ENCODE measurements at places on chromosomes 7 and 10.

GRCh38 chr10:122544493-122544892 lies 16.1 kb upstream of the DMBT1 start:
- DNase-seq, result no peak

- DNase-seq, result peak; percentile 23
These were observed 151.5 kb downstream of the RNF216 start for GRCh38 chr7:5629941-5630340.

DNA sequence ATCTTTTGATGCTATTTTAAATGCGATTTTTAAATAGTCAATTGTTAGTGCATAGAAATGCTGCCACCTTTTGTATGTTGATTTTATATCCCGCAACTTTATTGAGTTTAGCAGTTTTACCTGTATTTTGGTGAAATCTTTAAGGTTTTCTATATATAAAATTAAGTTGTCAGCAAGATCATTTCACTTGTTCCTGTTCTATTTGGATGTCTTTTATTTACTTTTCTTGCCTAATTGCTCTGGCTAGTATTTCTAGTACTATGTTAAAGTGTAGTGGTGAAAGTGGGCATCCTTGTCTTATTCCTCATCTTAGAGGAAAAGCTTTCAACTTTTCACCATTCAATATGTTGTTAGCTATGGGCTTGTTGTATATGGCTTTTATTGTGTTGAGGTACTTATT lies 813.3 kb upstream of the CELF2 start:
- no peak for DNase-seq

DNA sequence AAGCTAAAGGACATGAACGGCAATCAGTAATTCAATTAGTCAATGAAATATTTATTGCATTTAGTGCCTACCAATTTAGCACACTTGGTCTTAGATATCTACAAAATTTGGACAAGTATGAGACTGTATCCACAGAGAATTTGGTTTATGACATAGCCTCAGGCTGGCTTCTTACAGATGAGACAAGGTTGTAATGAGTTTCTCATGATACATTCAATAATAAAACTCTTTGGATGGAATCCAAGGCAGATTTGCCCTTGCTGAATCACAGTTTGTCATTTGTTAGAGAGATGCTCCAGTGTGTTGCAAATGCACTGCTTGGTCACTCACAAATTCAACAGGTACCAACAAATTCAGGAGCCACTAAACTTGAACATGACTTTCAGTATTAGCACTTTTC lies 162.5 kb downstream of the GPR37 start:
- DNase-seq, result no peak

GRCh38 chr7:35723011-35723410 lies 28.1 kb upstream of the HERPUD2 start:
- DNase-seq, result peak; percentile 27

- no peak for DNase-seq
These were observed 40.1 kb downstream of the RNF133 start for GRCh38 chr7:122658856-122659255.

- no peak for DNase-seq
These were observed 274.7 kb upstream of the MTPN start for GRCh38 chr7:136251826-136252225.

- no peak for DNase-seq
These were observed 39.5 kb downstream of the XRCC2 start for GRCh38 chr7:152636441-152636840.

DNA sequence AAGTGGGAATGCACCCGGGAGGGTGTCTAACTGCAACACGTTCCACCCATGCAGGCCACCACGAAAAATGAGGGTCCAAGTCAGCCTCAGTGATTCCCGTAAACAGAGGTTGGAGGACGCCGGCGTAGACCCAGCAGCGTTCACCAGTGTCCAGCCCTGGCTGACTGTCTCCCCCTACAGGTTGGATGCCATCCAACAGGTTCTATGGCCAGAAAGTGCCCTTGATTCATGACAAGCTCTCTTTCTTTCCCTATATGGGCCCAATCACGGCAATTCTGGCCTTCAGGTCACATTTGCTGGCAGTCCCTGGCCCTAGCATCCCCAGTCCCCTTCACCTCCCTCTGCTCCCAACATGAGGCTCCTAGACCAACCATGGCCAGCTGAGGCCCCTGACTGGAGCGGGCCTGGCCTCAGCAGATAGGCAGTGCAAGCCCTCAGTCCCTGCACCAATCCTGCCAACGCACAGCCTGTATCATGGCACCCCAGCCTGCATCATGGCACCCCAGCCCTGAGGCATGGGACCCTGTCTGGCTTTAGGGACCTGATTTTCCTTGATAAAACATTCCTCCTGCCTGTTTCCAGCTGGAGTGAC lies 227.4 kb downstream of the GRID1 start:
- no peak for DNase-seq

DNA sequence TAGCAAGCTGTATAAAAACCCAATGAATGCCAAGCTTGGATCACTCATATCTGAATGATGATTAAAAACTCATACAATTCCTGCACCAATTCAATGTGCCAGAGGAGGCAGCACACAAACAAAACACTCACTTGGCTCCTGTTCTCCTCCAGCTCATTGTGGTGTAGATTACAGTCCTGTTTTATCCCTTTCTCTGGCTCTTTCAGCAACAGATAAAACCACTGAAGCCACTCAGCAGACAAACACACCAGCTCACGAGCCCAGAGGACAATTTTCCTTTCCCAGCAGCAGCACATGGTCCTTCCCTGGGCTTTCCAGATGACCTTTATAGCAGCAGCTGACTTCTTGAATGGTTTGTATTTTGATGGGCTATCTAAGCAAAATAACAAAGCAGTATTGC lies 107.3 kb upstream of the STARD3NL start:
- DNase-seq, result no peak

DNA sequence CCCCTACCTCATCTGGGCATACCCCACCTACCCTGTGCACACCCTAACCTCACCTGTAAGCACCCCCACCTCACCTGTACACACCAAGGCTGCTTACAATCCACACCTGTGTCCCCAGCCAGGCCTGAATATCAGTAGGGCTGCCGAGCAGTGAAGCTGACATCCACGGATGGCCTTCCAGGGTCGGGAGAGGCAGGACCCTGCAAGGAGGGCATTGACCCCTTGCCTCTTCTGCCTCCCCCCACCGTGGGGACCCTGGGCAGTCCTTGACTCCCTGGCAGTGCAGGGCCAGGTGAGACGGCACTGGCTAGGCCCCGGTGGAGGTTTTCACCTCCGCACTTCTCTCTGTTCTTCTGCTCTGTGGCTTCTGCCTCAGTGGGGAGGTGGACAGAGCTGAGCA lies 37.6 kb upstream of the ELFN1 start:
- DNase-seq, result no peak

DNA sequence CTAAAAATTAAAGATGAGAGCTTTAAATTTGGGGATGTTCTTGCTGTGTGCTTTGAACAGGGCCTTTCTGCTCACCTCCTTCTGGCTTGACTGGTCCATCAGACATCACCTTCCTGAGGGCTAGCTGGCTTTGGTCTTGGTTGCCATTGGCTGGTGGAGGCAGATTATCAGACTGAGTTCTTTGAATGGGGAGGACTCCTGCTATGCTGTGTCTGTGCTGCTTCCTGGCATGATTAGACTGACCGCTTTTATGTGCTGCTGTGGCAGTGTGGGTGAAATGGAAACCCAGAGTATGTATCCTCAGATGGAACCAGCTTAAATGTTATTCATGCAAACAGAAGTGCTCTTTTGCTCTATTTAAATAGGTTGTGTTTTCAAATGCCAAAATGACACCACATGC lies 341.6 kb downstream of the PCLO start:
- no peak for DNase-seq

DNA sequence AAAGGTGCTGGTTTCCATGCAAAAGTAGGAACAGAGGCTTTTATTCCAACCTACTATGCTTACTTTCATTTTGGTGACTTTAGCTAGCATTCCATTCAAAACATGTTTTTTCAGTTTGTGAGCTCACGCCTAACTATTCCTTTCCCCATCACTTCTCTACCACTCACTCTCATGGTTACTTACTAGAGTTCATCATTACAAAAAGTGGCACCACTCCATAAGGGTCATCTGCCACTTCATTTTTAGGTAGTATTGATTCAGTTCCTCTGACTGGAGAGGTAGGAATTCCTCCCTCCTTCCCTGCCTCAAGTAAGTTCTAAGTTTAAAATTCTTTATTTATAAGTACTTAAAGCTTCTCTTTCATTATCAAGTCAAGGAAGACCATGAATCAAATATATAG lies 543.1 kb downstream of the HTR7 start:
- DNase-seq, result no peak

GRCh38 chr7:128385988-128386925 lies 23.5 kb downstream of the IMPDH1 start:
- DNase-seq, result no peak

DNA sequence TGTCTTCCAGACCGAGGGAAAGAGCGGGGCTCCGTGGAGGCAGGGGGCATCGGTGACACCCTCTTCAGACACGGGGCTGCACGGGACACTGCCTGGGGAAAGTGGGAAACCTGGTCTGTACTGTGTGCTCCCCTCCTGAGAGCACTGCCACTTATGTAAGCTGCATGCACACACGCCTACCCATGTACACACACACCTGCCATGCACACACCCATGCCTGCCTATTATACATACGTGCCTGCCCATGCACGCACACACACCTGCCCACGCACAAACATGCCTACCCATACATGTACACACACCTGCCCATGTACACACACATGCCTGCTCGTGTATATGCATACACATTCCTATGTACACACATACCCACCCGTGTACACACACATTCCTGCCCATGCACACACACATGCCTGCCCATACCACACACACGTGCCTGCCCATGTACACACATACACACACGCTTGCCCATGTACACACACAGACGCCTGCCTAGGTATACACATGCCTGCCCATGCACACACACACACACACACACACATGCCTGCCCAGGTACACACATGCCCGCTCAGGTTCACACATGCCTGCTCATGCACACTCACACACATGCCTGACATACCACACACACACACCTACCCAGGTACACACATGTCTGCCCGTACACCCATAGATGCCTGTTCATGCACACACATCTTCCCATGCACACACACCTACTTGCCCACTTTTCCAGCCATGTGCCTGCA lies 35.5 kb upstream of the CALN1 start:
- DNase-seq, result no peak

DNA sequence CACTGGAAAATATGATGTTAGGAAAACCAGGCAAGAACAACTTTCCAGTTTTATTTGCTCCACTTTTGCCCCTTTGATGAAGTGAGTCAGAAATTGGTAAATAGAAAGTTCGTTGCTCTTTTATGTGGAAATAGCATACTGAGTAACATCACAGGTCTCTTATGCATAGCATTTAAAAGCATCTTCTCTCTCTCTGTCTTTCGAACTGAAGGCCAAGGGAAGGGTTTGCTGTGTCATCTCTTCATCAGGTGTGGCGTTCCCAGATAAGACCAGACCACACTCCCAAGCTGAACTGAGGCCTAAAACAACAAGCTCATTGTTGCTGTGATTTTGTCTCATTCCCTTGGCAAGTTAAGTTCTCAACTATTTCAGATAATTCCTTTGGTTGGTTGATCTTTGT lies 131.8 kb upstream of the GRB10 start:
- DNase-seq, result no peak

- no peak for DNase-seq
These were observed 20.6 kb downstream of the SLC18A2 start for GRCh38 chr10:117261501-117261900.

DNA sequence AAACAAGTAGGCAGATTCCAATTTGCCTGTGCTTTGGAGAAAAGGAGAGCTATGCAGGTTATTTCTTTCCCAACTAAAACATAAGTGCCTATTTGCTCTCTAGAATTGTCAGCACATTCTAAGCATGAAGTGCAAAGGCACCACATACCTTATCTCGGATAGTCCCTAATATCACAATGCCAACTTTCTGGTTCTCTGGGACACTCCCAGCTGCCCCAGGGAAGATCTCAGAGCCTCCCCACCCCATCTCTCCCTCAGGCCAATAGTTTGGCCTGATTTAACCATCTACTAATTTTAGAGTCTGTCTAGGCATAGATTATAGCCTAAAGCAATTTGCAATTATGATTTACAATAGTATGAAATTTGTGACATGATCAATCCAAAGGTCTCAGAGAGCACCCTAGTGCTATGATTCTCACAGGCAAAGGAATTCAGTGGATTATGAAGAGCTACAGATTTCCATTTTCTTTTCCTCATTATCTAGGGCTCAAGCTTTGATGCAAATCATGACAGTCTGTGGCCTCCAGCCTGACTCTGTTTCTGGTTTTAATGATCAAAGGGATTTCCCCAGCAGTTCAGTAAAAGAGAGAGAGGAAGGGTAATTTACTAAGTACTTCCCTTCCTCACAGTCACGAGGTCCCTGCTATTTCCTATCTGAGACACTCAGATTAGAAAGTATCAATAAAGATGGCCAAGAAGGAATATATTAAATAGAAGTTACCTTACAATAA lies 29.0 kb upstream of the IL6 start:
- peak; percentile 25 for DNase-seq

GRCh38 chr10:19570991-19571390 lies 245.2 kb upstream of the PLXDC2 start:
- no peak for DNase-seq

DNA sequence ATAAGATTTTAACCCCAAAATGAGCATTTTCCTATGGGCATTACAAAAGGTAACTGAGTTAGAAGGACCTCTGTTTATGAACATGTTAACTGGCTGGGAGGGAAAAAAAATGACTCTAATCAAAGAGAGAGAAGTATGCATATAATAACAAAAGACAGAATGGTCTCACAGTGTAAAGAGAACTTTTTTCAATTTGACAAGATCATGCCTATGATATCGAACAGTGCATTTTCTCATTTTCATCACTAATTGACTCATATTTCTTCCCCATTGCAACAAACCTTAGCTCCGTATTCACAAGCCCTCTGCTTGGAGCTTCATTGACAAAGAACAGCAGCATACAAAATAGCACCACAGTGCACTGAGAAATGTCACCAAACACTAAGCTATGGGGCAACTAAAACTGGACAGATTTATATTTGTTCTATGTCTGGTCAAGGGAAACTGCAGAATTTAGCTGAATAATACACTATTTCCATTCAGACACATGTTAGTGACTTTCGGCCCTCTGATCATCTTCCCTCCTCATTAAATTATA lies 45.6 kb downstream of the SMURF1 start:
- no peak for DNase-seq

GRCh38 chr7:4268040-4268965 lies 413.8 kb upstream of the FOXK1 start:
- no peak for DNase-seq

DNA sequence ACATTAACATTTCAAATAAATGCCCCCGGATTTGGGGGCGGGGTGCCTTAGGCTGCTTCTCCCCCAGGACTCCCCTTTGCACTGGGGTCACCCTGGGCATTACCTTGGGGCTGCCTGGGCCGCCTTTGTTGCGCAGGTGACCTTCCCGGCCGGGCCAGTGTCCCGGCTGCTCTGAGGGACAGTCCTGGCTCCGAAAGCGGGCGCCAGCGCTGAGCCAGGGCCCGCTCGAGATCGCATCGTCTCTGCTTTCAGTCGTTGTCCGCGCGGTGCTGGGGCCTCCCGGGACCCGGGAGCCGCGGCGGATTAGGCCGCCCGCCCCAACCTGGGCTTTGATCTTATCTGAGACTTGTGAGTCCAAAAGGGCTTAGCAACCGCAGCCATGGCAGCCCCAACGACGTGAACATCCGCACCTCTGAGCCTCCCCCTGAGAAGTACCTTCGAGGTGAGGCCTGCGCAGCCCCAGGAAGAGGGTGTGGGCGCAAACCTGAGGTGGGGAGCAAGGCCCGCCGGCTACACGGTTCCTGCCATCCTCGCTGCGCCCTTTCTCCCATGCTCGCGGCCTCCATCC lies 14.8 kb upstream of the WAPL start:
- DNase-seq, result peak; percentile 72

- no peak for DNase-seq
These were observed 148.2 kb downstream of the ETV1 start for GRCh38 chr7:13841284-13841683.

All from naive thymus-derived CD4-positive, alpha-beta T cell (primary cell).